ENCODE measurements at places on chromosomes 6 and 20.
A peak's percentile ranks its signal among the peaks of the same experiment; 100 is the strongest.

DNA sequence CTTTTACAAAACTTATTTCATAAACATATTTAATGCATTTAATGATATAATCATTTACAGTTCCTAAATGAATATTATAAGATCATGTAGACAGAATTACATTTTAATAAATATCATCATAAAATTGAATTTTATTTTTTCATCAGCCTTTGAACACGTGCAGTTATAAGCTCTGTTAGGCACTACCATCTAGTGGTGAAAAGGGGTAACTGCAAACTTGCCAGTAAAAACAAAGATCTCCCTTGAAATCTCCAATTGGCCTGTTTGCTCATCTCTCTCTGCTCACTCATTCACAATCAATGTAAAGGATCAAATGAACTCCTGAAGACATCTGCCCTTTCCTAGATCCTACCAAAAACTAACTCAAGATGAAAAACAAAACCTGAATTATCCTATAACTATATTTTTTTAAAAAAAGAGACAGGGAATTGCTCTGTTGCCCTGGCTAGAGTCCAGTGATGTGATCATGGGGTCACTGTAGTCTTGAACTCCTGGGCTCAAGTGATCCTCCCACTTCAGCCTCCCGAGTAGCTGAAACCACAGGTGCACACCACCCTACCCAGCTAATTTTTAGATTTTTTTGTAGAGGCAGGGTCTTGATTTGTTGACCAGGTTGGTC, 31.7 kb downstream of the SAMHD1 start:
- peak; percentile 24 for DNase-seq

DNA sequence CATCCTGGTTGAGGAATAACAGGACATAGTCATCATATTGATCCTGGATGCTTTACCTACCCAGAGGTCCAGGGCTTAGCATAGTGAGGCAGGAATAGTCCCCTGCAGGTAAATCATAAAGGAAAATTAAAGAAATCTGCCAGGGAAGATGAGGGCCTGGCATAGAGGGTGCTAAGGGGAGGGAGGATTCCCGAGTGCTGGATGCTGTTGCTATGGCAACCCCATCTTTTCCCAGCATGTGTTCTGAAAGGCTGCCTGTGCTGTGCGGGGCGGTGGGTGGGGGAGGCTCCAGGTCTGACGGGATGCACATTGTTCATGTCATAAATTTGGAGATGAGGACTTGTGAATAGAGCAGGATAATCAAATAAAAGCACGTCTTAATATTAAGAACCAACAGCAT, 212.6 kb upstream of the PCSK2 start:
- DNase-seq: no peak

DNA sequence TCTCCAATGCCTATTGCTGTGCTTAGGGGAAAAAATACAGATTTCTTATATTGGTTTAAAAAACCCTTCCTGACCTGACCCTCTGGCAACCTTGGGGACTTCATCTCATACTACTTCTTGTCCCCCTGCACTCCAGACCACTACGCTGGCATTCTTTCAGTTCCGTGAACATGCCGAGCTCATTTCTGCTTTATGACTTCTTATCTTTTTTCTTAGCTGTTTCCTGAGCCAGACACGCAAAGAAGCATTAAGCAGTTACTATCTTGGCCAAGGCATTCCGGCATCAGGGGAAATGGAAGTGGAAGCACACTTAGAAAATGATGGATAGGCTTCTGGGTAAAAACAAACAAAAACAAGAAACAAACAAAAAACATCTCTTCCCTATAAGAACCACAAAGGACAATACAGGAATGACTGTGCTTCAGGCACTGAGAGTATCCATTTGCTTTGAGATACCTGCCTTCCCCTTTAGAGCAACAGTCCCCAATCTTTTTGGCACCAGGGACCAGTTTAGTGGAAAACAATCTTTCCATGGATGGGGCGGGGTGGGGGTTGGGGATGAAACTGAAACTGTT, 4.4 kb upstream of the CCDC28A start:
- no peak for DNase-seq

DNA sequence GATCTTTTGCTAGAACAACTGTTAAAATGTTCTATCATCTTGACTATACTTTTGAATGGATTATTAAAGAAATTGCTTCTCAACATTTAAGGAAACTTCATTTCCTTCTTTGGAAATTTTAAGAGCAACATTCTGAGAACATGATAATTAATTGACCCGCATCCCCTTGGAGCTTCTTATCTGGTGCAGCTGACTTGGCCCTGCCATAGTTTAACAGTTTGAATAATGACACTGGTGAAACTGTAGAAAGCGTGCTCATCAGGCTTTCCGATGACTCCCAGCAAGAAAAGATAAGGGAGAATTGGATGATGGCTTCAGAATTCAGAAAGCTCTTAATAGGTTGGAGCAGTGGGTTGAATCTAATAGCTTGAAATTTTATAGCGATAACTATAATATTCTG, 38.1 kb downstream of the SNX9 start:
- DNase-seq: no peak

DNA sequence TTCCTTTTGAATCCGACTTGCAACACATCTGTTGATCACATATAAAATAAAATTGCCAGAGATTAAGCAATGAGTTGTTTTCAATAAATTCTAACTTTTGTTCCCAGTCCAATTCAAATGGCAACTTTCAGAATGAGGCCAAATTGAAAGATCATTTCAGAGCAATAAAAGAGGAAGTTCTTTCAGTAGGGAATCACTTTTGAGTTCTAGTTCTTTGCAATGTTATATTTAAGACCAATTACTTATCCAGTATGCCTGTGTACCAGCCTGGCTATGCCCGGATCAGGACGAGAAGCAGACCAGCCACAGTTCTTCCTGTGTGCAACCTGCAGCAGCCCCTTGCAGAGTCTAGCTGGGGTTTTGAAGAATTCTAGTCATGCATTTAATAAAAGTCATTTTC, 232.5 kb downstream of the BTBD9 start:
- DNase-seq: no peak

DNA sequence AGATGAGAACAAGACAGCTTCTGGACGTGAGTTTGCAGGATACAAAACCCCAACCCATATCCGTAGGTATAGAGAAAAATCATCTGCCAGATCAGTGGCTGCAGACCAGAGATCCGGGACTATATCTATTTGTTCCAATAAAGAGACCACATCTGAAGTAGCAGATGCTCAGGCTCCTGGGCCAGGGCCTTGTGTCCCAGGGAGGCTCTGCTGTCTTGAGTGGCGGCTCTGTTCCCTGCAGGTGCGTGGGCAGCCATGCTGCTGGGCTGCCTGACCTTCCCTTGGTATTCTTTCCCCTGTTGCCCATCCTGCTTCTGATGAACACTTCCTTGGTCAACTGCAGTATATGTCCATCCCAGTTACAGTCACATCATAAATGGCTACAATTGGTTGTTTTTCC, 34.9 kb downstream of the ERMARD start:
- no peak for DNase-seq

DNA sequence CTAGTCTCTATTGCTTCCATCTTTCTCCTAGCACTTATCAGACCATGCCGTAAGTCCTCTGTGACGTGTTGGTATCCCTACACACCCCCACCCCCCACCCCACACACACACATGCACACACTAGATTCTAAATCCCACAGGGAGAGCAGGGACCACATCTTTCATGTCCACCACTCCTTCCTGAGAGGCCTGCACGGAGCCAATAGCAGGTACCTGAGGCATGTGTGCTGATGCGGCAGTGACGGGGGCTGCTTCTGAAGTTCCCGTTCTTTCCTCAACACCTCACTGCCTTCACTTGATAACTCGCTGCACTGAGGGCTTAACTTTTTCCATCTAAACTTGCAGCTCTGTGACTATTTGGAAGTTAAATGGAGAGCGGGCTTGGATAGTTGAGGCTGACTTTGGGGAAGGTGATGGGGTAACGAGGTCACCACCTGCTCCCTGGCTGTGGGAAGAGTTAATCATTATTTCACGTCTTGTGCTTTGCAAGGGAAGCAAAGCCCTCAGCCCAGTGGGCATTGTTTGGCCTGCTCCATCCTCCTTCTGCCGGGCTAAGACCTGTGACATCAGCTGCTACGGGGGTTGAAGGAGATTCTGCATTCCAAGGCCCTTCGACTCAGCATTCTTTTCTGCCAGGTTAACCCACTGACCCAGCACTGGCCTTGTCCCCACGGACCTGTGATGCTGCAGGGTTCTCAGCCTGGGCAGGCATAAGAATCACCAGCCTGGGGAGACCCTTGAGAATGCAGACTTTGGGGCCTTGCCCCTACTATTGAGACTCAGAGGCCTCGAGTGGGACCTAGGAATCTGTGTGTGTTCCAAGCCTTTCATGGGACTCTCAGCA, 187.8 kb downstream of the ANKRD60 start:
- no peak for DNase-seq

- DNase-seq: no peak
These were observed 56.5 kb upstream of the PKIB start for GRCh38 chr6:122553697-122554096.

DNA sequence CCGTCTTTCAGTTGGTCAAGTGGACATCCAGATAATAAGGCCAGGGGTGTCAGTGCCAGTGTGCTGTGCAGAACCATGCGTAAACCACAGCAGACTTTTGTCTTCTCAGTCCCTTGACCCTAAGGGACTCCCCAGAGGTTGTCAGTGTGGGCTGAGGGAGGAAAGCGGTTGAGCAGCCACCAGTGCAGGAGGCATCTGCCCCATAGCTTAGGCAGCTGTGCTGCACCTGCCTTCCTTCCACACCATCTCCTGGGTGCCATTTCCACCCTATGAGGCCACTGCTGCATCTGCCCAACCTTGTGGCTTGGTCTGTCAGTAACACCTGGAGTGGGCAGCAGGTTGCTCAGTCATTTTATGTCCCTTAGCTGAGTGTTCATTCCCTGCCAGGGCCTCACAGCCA, 26.0 kb downstream of the PRPF6 start:
- DNase-seq: no peak

- DNase-seq: no peak
These were observed 8.9 kb downstream of the RING1 start for GRCh38 chr6:33217246-33217645.

- DNase-seq: no peak
These were observed 26.5 kb downstream of the CST9L start for GRCh38 chr20:23541776-23542175.

Data from CD4-positive, alpha-beta T cell treated with Interleukin-1 beta for 1 hour (primary cell).